ENCODE measurements at places on chromosomes 2 and 18.

DNA sequence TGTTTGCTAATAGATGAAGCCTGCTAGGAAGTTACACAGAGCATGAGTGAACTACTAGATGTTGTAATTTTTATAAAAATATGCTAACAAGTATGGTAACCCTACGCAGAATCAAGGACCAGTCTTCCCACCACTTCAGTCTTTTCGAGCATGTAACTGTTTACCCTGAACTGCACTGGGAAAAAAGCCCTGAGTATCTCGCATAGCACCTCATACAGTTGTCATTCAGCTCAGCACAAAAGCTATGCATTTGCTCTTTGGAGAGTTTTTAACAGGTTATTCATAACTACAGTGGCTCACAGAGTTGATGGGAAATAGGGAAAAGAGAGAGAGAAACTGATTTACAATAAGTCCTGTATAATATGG, 42.7 kb downstream of the DYNC1I2 start:
- no peak for DNase-seq

DNA sequence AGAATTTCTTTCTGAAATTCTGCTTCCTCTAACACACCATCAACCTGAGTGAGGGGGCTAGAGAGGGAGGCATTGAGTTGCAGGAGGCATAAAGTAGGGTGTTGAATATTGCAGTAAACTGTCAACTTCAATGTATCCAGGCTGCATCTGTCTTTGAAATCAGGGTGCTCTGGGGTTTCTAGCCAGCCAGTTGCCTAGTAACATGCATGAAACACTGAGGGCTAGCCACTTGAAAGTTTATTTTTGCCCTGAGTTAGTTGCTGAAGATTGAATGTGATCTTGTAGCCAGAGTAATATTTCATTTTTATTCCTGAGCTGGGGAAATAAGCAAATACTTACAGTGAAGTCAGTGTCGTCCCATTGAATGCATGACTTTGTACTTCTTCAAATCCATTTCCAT, 41.9 kb downstream of the LHCGR start:
- no peak for DNase-seq

- no peak for DNase-seq
Observed at GRCh38 chr2:23404426-23404825, 19.4 kb downstream of the KLHL29 start.

DNA sequence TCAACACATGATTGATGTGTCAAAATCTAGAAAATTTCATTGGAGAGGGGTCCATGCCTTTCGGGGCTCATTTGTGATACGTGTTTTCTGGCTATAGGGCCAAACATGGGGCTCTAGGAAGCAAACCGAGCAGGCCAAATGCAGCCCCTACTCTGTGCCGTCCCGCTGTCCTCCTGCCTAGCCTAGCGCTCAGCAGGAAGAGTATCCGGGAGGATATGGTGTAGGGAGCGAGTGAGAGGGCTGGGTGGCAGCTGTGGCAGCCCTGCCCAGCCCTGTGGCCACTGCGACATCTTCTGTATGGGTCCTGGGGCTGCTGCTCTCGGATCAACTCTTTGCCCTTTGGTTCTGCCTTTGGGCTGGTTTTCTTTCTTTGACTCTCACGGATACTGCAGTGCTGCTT, 120.1 kb upstream of the MAP3K20 start:
- no peak for DNase-seq

- DNase-seq, result no peak
Observed at GRCh38 chr2:11389052-11389420, 44.6 kb upstream of the ROCK2 start.

DNA sequence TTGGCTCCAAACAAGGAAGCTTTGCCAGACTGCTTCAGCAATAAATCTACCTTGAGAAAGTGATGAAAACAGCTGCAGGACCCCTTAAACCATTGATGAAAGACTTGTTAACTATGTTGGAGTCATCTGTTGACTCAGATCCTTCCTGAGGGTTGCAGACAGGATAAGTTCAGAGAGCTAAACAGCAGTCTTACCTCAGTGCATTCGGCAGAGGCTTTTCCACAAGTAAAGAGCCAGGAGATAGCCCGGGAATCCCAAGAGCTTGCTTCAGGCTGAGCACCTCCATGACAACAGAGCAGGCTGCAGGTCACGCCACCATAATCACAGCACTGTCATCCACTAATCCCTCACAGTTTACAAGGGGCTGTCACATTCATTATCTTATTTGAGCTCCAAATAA, 23.7 kb downstream of the KIAA2012 start:
- no peak for DNase-seq

- DNase-seq, result no peak
Observed at GRCh38 chr2:13193075-13193474, 476.3 kb downstream of the TRIB2 start.

GRCh38 chr2:135986507-135986906, 1.1 kb upstream of the DARS1 start:
- DNase-seq, result no peak

- no peak for DNase-seq
Observed at GRCh38 chr2:162890690-162891311, 52.2 kb upstream of the KCNH7 start.

DNA sequence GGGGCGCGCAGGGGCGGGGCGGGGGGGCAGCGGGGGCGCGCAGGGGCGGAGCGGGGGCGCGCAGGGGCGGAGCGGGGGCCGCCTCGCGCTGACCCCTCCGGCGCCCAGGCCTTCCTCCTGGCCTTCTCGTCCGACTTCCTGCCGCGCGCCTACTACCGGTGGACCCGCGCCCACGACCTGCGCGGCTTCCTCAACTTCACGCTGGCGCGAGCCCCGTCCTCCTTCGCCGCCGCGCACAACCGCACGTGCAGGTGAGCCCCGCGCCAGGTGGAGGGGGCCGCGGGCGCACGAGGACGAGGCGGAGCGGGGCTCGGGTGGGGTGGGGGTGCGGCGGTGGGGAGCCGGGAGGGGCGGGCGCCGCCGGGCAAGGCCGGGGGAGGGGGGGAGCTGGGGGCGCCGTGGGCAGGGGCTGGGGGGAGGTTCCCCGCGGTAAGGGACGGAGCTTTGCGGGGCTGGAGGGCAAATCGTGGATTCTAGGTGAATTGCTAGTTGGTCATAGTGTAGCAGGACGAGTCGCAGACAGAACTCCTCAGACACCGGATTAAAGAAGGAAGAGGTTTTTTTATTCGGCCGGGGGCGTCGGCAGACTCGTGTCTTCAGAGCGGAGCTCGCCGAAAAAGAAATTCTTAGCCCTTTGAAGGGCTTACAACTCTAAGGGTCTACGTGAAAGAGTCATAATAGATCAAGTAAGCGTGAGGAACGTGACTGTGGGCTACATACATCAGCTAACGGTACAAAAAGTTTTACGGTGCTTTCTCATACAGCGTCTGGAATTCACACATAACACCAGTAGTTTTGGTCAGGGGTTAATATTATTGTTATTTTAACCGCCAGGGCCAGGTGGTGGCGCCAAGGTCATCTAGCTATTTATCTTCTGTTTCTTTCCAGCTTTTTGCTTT, 29.9 kb downstream of the ANO7 start:
- DNase-seq, result peak; percentile 34

GRCh38 chr2:96423828-96424227, 81.3 kb downstream of the NEURL3 start:
- DNase-seq, result no peak

DNA sequence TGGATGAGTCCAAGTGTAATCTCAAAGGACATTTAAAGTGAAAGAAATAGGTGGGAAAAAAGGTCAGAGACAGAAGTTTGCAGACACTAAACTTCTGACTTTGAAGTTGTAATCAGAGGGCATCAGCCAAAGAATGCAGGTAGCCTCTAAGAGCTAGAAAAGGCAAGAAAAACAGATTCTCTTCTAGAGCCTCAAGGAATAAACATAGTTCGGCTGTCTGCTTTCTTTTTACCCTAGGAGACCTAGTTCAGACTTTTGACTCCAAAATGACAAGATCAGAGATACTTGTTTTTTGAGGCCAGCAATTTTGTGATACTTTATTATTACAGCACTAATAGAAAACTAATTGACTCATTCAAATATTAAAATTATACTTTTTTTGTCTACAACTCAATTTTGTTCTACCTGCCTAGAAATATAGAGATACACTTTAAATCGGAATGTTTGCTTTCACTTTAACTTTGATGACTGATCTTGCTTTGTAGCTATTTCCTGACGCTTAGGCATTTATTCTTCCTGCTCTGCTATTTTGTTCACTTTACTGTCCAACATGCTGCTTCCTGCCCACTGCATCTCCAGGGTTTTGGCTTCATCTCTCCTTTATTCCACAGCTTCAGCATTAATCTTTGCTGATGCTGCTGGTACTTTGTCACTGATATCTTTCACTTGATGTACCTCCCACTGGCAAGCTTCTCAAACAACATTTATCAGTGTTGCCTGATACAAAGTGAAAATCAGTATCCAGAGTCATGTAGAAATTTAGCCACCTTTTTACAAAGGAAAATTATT, 272.5 kb downstream of the DSEL start:
- DNase-seq, result no peak

- DNase-seq, result no peak
Observed at GRCh38 chr2:190158798-190159434, 96.4 kb upstream of the MSTN start.

- DNase-seq, result no peak
Observed at GRCh38 chr2:2527148-2527547, 196.1 kb upstream of the MYT1L start.

- DNase-seq, result no peak
Observed at GRCh38 chr2:120597595-120598193, 138.0 kb upstream of the GLI2 start.

- no peak for DNase-seq
Observed at GRCh38 chr18:37698508-37699040, 133.0 kb upstream of the CELF4 start.

DNA sequence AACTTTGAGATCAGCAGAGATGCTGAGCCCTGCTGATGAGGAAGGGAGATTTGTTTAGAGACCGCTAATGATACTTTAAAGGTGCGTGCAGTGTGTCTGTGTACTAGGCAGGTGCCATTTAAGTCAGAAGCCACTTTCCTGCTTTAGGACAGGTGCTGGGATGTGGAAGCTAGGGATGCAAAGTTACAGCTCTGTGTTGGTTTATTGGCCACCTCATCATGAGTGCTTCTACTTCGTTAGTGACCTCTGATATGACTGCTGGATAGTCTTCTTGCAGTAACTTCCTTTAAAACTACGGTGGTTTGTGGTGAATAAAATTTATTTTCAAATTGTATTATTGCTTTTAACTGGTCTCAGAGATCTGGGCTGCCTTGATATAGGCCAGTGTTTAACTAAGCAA, 44.1 kb downstream of the FMNL2 start:
- DNase-seq, result no peak

- DNase-seq, result no peak
Observed at GRCh38 chr2:26687328-26687727, 5.2 kb upstream of the KCNK3 start.

DNA sequence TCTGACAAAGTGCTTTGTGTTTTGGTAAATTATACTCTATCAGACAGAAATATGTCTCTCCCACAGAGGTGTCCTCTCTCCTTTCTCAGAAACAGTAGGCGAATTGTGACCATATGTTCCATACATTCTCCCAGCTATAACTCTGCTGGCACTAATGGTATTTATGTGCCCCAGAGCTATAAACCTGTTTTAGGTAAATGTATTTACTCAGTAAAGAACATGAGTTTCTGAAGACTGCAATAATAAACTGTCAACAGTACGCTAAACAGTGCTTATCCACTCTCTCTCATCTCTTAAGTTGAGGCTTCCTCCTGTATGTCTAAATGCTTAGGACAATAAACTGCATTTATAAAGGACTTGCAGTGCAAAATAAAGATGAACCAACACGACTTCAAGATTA, 58.5 kb downstream of the ITGA4 start:
- no peak for DNase-seq

- DNase-seq, result no peak
Observed at GRCh38 chr2:20515290-20516220, 68.7 kb downstream of the RHOB start.

GRCh38 chr2:195658541-195658890, 1.5 kb downstream of the SLC39A10 start:
- no peak for DNase-seq

DNA sequence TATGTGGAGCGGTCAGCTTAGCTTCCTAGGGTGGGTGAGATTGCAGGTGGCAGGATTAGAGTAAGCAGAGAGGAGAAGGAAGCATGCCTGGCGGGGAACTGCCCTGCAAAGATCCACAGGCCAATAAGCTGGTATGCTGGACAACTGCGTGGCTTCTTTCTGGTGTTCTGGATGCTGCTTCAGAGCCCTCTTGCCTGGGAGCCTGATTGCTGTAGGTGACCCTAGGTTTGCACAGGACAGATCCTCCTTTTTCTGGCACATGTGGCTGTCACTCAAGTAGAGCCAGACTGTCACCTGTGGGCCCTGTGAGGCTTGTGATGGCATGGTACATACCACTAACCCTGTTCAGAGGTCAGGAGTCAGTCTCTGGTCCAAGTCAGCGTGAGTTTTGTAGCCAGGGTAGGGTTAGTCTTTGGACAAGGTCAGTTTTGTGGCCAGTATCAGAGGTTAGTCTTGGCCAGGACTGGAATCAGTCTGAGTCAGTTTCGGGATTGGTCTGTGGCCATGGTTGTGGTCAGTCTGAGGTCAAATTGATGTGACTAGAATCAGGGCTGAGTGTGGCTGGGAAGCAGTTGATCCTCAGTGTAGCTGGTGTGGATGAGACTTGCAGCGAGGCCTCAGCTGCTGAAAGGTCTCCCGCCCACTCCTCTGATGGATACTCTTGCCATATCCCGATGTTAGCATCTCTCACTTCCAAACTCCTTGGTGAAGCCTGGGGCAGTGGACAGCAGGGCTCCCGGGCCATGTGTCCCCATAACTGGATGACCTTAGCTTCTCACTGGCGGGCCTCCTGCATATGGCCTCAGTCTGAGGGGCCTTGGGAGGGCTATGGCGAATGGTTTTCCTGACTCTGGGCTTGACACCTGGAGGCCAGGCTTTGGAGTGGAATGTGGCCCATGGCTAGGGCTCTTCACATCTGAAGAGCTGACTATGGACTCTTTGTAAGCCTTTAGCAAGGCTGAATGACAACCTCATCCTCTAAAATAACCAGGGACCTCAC, 260.5 kb downstream of the DYSF start:
- DNase-seq, result no peak

- no peak for DNase-seq
Observed at GRCh38 chr2:221123396-221123795, 448.7 kb downstream of the EPHA4 start.

DNA sequence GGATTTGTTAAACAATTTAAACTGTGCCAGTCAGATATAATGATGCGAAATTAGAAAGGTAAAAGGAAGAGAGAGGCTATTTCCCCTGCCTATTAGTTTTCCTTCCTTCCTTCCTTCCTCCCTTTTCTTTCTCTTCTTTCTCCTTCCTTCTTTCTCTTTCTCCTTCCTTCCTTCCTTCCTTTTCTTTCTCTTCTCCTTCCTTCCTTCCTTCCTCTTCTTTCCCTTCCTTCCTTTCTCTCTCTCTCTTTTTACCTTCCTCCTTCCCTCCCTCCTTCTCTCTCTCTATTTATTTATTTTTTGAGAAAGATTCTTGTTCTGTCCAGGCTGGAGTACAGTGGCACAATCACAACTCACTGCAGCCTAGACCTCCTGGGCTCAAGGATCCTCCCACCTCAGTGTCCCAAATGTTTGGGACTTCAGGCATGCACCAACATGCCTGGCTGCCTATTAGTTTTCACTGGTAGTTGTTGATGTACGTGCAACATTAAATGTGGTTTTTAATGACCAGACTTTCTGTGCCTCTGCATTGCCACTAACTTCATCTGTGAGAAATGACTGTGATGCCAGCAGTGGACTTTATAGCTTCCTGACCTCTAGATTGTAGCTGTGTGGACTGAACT, 48.7 kb upstream of the NFE2L2 start:
- no peak for DNase-seq

- no peak for DNase-seq
Observed at GRCh38 chr18:25077038-25077943, 274.7 kb downstream of the ZNF521 start.
